NCI-H2029 treated with DMSO at 0.1 percent for 48 hours (cell line): ENCODE measurements at places on chromosomes 4 and X.

GRCh38 chr4:176357359-176358082, 37.8 kb downstream of the SPCS3 start:
- no peak for DNase-seq

DNA sequence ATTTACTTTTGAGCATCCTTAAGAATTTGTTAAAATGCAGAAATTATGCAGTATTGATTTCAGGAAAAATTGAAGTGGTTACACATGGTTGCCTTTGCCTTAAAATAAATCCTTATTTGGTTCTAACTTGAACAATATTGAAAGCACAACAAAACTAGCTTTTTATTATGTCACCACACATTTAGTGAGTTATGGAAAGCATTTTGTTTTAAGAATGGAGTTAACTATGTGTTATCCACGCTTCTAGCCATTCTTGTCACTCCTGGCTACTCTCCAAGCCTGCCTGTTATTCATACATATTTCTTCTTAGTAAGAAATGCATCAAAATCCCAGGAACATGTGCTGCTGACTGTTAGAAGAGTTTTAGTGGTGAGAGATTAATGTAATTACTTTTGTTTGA, 73.9 kb downstream of the FAT4 start:
- no peak for DNase-seq

- no peak for DNase-seq
Measured at GRCh38 chr4:169152899-169153298, 117.9 kb downstream of the SH3RF1 start.

GRCh38 chr4:957231-957580, 16.2 kb downstream of the DGKQ start:
- DNase-seq, result no peak

DNA sequence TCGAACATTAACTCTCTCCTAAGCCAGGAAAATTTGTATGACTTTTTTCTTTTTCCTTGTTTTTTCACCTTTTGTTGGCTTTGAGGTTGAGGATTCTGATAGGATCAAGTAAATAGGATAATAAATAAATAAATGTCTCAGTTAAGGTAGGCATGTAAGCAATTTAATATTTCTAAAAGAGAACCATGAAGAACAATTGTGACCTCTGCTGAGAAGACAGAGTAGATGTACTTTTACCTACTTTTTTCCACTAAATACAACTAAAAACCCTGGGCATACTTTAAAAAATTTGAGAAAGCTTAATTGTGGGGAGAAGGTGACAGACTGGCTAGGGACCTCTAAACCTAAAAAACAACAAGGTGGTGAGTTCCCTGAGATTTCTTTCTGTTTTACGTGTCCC, 31.6 kb upstream of the CLNK start:
- DNase-seq, result no peak

DNA sequence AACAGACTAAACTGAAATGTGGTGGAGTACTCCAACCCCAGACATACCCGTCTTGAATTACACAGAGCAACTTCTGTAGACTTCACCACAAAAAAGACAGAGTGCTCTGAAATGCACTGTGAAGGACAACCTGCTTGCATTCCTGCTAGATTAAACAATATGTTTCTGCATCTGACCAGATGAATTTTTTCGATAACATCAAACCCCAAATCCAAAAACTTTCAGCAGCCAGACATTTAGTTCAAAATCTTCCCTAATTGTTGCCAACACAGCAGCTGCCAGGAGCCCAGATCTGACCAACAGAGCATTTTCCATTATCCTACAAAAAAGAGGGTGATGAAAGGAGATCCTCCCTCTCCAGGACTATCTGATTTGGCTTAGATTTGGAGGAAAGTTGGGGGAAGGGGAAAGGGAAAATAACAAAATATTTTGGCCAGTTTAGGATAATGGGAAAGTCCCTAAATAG, 356.5 kb downstream of the PDGFC start:
- no peak for DNase-seq

GRCh38 chrX:97446298-97446882, 562.7 kb downstream of the RPA4 start:
- DNase-seq, result no peak

DNA sequence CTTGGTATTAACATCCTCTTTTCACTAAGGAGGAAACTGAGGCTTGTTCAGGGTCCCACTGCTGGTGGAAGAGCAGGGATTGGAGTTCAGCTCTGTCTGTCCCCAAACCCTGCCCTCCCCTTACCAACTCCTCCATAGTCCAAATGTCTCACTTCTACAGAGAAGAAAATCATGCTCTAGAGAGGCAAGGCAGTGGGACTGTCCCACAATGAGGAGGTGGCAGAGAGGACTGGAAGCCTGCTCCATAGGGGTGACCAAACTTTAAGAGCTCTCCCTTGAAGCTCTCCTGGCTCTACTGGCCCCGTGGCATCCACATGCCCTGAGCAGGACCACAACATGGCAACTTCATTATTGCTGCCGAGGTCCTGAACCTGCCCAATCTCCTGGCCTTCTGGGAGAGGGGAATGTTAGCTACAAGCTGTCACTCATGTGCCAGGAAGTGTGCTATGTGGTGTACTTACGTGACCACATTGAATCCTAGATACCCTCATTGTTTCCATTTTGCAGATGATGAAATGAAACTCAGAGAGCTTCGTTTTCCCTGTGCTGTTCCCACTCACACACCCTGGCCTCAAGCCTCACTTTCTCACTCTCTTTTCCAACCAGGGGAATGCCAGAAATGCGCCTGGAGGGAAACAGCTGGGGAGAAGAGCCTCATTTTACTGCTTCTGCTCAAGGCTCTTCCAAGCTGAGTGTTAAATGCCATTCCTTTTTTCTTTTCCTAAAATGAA, 71.5 kb downstream of the ANAPC4 start:
- DNase-seq, result no peak
